Fibroblast of mammary gland (primary cell): ENCODE measurements at places on chromosomes 16 and 17.
A peak's percentile ranks its signal among the peaks of the same experiment; 100 is the strongest.

DNA sequence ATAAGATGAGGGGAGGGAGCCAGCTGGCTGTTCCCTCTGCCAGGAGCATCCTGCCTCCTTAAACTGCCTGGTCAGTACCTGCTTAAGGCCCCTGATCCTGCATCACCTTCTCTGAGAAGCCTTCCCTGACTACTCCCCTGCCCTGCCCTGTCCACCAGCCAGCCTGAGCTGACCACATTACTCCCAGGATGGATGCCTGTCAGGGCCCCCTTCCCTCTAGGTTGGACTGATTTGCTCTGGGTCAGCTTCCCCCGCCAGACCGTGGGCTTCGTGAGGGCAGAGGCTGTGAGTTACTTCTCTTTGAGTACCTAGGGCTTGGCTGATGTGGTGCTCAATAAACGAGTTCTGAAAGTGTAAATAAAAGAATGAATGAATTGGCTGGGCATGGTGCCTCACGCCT, 63.3 kb downstream of the WSB1 start:
- DNase-seq = no peak

DNA sequence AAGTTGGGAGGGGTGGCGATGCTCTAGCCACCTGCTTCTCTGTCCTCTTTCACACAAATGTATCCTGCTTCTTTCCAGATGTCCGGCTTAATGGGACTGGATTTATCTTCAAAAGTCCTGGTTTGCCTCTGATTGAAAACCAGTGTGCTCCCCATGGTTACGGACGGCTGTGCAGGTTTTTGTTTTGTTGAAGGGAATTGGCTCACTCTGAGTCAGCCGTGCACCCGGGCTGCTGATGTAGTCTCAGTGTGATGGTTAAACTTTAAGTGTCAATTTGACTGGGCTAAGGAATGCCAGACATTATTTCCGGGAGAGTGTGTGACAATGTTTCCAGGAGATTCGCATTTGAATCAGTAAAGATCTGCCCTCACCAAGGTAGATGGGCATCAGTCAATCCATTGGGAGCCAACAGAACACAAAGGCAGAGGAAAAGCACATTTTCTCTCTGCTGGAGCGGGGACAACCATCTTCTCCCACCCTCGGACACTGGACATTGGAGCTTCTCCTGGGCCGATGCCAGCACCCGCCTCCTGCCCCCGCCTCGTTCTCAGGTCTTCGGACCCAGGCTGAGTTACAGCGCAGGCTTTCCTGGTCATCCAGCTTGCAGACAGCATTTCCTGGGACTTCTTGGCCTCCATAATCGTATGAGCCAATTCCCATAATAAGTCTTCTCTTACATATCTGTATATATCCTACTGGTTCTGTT, 126.9 kb upstream of the TNRC6C start:
- peak; percentile 77 for DNase-seq

- DNase-seq = peak; percentile 71
Measured at GRCh38 chr16:30535777-30536190, 1.1 kb upstream of the ZNF747 start.

- no peak for DNase-seq
Measured at GRCh38 chr17:59266745-59267144, 46.4 kb downstream of the GDPD1 start.

- DNase-seq = no peak
Measured at GRCh38 chr16:19094542-19095365, 19.0 kb upstream of the ITPRIPL2 start.

GRCh38 chr17:51443646-51444045, 183.3 kb downstream of the UTP18 start:
- DNase-seq = no peak

GRCh38 chr17:45423304-45423974, 9.2 kb downstream of the ARHGAP27 start:
- DNase-seq = no peak
